ENCODE measurements at places on chromosomes 11 and 22.

DNA sequence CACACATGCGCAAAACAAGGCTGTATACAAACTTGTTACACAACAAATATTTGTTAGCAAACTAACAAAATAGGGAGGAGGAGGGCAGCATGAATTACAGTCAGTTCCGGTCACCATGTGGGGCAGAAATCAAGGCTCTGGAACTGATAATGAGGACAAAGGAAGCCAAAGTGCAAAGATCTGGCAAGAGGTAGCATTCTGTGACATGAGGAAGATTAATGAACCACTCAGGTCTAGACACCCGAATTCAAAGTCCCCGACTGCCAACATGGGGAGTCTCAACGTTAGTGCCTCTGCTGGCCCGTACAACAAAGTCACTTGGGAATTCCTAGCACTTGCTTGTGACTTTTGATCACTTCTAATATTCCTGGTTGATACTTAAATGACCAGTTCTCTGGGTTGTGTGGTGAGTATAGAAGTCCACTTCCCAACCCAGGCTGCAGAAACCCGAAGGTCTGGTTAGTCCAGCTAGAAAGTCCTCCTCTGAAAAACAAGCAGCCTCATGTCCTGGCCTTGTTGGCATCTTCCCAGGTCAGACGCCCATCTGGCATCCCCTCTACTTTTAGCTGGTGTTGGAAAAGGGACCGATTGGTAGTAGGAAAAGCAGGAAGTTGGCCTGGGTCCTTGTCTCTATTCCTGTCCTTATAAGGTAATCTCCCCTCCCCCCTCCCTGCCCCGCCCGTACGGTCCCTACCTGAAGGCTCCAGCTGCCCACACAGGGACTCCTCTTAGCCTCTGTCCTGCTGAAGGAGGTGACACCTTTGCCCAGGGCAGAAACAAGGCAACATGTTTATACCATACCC is 1.6 kb downstream of the SUN2 start:
- peak; percentile 88 for DNase-seq

- peak; percentile 87 for DNase-seq
Measured at GRCh38 chr11:116835791-116836631, 1.4 kb downstream of the APOA1 start.

GRCh38 chr11:59999691-60000090 is 17.3 kb upstream of the OOSP4B start:
- no peak for DNase-seq

DNA sequence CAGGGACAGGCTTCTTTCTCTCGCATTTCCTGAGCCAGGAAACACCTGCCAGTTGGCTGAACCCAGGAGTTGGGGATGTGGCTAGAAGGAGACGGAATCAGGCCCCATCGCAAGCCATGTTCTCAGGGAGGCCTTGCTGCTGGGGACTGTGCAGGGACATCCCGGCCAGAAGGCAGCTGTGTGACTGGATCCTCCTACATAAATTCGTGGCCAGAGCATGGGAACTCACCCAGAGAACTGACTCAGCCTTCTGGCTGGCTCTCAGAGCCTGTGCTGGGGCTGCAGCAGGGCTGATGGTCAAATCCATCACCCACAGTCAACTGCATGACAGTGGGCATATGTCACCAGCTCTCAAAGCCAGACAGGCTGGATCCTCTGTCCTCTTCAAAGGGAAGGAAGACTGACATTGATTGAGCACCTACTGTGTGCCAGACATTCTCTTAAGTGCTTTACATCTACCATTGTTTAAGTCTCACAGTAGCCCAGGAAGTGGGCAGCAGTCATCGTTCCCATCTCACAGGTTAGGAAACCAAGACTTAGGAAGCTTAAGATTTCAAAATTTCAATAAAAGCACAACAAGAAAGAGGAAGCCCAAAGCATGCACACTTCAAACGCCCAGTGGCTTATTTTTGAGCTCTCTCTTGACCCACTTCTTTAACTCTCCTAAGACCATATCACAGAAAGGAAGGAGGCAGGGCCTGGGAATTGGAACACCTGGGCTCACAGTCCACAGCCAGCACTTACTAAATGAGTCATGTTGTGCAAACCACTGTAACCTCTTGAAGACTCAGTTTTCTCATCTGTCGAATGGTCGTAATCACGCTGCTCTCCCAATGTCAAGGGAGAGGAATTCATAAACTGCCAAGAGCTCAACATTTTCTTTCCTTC is 30.9 kb upstream of the CACNG2 start:
- no peak for DNase-seq

DNA sequence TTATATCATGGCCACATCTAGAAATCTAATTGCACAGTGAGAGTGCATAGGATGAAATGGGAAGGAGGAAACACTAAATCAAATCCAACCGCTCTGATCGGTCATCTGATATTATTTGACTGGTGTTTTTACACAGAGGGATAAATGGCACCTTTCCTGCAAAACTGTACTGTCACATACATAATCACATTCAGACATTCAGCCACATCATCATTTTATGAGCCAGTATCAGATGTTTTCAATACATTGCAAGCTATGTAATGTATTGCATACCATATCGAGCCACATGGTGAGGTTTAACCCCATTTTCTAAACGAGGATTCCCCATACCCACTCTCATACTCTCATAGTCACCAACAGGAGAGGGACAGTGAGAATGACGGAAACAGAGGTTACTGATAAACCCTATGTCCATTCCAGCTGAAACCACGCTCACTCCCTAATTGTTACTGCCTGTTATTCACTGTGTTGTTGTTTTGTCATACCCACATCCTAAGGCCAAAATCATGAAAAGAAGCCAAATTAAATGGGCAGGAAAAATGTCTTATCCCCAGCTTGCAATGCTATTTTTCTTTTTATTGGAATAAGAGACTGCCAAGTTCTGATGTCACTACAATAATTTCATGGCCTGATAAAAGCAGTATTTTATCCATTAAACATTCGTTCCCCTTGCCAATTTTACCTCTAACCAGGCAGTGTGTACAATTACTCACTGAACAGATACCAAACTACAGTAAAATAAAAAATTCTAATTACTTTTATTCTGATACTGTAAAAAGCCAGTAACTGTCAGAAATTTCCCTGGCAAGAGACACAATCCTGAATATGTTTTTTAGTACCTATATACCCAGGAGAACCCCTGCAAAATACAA is 9.0 kb downstream of the CDON start:
- DNase-seq, result peak; percentile 13

DNA sequence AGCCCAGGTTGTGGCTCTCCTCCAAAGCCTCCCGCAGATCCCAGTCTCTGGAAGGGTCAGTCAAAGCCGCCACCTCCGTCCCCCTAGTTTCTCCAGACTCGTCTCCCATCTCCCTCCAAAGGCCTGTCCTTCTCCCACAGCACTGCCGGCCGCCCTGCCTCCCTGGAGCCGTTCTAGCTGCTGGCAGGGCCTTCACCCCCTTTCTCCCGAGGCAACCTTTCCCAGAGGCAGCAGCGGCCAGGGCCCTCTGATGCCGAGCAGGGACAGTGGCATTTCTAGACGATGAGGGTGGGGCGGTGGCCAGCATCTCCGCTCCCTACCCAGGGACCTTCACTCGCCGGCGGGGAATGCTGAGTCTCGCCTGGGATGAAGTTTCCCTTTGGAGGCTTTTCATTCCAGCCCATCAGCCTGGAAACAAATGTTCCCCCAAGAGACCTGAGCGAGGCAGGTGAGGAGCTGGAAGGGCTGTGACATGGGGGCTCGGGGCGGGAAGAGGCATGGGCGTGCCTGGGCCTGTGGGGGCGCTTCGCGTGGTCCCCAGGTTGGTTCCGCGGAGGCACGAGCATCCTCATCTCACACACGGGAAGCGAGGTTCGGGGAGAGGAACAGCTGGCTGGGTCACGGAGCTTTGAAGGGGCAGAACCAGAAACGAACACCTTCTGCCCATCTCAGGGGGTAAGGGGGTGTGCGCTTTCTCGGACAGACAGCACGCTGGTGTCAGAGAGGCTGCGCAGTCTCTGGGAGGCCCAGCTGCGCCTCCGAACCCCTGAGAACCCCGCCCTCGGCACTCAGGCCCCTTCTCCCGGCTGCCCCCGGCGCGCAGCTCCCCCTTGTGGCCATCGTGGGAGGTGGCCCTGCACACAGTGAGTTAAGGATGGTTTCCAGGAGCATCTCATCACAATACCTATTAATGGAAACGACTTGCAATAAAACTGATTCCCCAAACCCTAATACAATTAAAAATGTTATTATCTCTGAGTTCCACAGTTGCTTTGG is 18.1 kb upstream of the KLHL35 start:
- no peak for DNase-seq

DNA sequence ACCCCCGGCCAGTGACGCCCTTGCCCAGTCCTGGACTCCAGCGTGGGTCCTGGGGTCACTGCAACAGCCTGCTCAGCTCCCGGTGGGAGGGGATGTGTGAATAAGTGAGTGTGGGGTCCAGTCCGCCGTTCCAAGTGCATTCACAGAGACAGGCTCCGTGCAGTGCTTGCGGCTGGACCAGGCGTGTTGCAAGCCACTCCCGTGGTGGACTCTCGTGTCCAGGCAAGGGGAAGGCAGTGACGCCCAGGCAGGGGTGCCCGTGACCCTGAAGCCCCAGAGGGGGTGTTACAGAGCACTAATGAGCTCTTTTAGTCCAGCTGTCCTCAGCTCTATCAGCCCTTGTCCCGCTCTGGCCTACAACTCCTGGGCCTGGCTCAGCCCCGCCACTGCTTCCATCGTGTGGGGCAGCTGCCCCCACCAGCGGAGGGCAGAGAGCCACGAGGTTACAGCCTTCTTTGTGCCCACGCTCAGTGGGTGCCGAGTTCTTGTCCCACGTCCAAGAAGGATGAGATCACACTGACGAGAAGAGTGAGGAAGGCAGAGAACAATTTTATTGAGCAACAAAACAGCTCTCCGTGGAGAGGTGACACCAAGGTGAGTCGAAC is 1807.5 kb downstream of the LRRC4C start:
- DNase-seq, result no peak

GRCh38 chr22:20514658-20515406 is 7.4 kb downstream of the MED15 start:
- DNase-seq, result no peak

DNA sequence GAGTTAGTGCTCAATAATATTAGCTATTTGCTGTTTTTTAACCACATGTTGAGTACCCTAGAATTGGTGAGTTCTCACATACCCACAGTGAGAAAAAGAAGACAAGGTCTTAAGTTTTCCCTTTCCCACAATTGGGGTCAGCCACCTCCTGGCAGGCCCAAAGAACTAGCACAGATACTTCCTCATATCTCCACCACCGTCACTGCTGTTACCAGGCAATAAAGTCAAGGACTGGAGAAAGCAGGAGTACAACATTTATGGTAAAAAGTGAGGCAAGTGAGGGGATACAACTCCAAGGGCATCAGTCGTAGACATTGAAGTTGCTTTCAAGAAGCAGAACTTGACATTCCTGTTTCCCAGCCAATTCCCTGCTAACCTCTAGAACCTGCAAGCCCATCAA is 19.6 kb downstream of the ELP4 start:
- no peak for DNase-seq

GRCh38 chr11:118619444-118620197 is 12.2 kb downstream of the PHLDB1 start:
- DNase-seq, result peak; percentile 84

- no peak for DNase-seq
Measured at GRCh38 chr11:117929916-117930570, 841 bp upstream of the TMPRSS13 start.

DNA sequence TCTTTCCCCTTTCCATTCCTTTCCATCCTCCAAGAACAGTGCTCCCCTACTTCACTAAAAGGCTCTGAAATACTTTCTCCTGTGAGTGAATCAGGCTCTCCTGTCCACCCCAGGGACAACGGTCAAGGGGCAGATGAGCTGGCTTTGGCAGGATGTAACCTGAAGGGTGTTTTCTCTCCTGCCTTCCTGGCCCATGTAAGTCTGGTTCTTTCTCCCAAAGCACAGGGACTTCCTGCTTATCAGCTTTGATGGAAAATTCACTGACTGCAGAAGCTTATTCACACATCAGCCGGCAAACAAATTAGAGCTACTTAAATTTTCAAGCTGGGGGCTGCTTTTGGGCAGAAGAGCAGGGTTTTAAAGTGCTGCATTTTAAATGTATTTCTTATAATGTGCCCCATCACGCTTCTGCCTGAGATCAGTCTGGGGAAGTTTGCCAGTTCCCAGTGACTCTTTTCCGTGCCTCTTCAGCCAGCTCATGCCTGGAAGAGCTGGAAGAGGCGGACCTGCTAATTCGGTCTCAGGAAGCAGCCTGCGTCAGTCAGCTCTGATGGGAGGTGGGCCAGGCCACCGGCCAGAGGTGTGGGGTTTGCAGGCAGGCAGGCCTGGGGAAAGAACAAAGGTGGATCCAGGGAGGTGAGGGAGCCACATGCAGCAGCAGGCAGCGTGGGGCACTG is 140.4 kb upstream of the TBCEL start:
- DNase-seq, result peak; percentile 40

- no peak for DNase-seq
Measured at GRCh38 chr11:119585043-119585781, 143.8 kb downstream of the NECTIN1 start.

- DNase-seq, result no peak
Measured at GRCh38 chr11:11220786-11221185, 132.3 kb downstream of the CSNK2A3 start.

DNA sequence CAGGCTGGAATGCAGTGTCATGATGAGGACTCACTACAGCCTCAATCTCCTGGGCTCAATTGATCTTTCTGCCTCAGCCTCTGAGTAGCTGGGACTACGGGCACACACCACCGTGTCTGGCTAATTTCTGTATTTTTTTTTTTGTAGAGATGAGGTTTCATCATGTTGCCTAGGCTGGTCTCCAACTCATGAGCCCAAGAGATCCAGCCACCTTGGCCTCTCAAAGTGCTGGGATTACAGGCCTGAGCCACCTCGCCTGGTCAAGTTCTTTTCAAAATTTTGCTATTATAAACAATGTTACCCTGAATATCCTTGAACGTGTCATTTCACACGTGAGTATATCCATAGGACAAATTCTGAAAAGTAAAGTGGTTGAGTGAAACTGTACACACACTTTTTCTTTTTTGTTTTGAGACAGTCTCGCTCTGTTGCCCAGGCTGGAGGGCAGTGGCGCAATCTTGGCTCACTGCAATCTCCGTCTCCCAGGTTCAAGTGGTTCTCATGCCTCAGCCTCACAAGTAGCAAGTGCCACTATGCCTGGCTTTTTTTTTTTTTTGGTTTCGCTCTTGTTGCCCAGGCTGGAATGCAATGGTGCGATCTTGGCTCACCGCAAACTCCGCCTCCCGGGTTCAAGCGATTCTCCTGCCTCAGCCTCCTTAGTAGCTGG is 21.6 kb upstream of the EP300 start:
- no peak for DNase-seq

DNA sequence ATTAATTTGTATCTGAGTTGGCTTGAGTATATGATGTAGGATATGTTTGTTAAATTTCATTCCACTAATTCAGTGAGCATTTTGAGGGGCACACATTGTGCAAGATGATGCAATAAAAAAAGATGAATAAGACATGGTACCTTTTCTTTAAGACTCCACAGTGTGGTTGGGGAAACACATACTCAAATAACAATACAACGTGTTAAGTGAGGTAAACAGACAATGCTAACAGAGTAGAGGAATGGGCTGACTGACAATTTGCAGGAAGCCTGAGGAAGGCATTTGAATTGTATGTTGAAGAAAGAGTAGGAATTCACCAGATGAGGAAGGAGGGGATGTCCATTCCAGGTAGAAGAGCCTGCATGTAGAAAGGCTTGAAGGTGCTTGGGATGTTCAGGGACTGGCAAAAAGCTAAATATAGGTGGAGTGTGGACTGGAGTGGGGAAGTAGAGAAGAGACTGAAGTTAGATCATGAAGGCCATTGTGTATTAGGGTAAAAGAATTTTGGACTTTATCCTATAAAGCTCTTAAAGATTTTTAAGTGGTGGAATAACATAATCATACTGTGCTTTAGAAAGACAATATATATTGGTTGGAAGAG is 6.8 kb downstream of the RNF169 start:
- DNase-seq, result no peak

- DNase-seq, result no peak
Measured at GRCh38 chr11:125593114-125593820, 615 bp downstream of the STT3A start.
